Fibroblast of mammary gland (primary cell): ENCODE measurements at places on chromosomes 12 and 14.
A peak's percentile ranks its signal among the peaks of the same experiment; 100 is the strongest.

DNA sequence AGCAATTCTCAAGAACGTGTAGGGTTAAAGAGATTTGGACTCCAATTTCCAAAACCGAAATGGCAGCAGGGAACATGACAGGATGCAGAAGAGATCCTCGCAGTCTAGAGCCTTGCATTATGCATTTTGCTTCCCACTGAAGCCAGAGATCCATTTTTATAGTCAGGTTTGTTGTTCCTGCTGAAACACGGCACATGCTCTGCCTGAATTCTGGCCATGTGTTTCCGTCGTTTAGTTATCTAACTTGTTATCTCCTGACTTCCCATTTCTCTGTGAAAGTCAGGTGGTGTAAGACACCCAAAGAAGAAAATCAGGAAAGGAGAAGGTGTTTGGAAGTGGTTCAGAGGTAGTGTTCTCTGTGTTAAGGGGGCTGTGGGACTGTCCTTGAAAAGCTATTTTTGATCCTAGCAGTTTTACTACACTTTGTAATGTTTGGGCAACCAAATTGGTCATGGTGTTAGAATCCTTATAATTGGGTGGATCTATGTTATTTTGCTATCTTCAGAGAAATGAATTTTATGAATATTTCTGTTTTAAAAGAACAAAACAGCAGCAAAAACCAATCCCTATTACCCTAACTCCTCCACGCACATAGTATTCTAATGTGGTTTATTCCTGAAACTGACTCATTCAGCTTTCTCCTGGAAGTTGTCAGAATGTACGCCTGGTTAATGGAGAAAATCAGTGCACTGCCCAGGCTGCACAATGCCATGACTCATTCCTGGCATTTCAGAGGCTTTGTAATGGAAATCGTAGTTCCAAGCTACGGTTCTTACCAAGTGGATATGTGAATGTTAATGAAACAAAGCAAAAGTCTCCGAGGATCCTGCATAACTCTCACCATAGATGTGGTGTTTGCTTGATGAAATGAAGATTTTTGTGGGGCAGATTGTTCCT, 110.1 kb downstream of the SAMD4A start:
- DNase-seq = peak; percentile 97

DNA sequence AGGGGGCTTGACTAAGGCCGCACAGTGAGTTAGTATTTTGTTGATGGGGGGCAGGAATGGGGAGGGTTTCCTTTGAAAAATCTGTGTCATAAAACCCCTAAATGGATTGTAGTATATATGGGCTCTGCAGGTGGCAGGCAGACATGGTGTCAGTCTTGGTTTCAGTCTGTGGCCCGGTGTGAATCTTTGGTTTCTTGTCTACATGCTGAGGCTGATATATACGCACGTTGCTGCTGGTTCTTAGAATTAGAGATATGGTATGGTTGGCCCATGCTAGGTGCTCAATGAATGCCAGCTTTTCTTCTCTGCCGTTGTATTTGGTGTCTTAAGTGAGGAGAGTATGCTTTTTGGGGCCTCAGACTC, 73.1 kb downstream of the TSPAN9 start:
- no peak for DNase-seq

DNA sequence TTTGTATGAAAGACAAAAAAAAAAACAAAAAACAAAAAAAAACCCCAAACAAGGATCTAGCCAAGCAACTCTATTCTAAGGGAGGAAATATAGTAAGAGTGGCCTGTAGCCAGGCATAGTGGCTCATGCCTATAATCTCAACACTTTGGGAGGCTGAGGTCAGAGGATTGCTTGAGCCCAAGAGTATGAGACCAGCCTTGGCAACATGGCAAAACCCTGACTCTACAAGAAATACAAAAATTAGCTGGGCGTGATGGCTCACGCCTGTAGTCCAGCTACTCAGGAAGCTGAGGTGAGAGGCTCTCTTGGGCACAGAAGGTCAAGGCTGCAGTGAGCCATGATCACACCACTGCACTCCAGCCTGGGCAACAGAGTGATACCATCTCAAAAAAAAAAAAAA, 47.9 kb downstream of the TMEM117 start:
- no peak for DNase-seq

DNA sequence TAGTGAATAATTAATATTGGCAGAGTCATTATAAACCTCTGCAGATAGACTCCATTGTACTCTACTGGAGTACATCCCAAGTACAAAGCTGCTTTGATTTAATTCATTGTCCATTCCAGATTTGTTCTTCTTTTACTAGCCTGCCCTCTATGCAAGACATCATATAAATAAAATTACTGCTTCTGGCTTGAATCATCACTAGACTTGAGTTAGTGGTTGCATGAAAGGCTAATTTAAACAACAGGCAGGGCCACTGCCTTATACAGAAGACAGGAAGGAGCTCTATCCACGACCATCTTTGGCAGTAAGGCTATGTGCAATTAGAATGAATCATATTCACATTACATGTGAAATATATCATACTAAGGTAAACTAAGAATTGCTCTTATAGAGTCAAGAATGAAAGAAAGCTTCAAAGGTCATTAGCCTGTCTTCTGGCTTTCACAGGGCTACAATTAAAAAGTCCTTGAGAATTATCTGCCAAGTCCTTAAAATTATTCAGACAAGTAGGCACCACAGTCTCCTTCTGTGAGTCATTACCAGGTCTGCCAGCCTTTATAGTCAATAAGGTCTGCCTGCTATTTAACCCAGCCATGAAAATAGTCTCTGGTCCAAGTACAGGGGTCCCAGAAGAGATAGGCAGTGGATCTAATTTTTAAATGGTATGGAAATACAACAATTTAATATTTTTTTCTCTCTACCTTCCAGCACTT, 631.8 kb downstream of the TMTC2 start:
- no peak for DNase-seq

GRCh38 chr14:37131205-37131604, 41.2 kb downstream of the SLC25A21 start:
- no peak for DNase-seq

- DNase-seq = no peak
Measured at GRCh38 chr12:93593843-93594242, 21.4 kb downstream of the SOCS2 start.

DNA sequence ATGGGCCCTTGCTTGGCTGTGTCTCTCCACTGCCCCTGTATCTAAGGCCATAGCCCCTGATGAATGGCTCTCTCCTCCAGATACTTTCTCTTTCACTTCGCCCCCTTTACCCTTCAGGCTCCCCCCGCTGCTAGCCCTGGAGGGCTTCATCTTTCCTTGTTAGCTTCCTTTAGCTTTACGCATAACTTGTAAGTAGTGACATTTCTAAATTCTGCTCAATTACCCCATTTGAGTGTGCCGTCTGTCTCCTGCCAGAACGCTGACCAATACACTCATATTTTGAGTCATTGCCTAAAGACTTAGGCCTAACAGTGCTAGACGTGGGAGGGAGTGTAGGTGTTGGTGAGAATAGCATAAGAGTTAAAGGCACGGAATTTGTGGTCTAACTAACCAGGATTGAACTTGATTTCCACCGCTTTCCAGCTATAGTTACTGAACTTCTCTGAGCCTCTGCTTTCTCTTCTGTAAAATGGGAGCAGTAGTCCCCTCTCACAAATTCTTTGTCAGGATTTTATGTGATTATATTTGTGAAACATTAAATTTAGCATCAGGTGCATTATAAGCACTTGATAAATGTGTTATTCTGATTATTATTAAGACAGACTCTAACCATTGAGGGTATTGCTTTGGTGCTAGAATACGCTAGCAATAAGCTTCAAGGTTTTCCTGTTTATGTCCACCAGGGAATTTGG, 129.3 kb downstream of the ZFP36L1 start:
- peak; percentile 99 for DNase-seq

DNA sequence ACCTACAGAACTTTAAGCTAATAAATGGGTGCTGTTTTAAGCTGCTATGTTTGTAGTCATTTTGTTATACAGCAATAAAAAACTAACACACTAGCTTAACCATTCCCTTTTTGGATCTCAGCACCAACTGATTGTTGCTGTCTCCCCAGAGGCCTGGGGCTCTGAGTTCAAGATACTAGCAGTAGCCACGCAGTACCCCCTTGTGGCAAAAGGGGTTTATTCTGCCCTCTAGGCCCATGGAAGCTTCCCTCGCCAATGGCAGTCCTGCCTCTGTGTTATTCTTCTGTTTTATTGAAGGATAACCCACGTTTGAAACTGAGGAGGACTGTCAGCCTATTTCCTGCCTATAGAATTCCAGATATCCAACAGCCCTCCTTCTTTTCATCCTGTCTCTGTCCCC, 455.3 kb upstream of the ATP2B1 start:
- peak; percentile 18 for DNase-seq

- DNase-seq = no peak
Measured at GRCh38 chr12:34333337-34333736, 311.0 kb downstream of the ALG10 start.

GRCh38 chr14:55881577-55882241, 236.5 kb upstream of the PELI2 start:
- DNase-seq = peak; percentile 40

DNA sequence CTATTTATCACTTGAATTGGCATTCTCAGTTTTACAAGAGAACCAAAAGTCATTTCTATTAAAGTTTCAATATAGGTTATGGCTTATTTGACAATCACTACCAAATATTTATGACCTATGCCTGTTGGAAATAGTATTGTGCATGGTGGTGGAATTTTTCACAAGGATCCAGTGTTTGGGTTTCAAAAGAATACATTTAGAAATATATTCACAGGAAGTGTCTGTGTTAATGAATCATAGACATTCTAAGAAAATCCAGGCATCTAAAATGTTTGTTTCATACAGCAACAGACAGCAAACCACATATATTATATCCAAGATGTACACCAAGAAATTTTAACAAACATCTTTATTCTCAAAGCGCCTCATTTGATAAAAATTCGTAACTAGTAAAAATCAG, 92.7 kb downstream of the MED13L start:
- no peak for DNase-seq

GRCh38 chr12:4796694-4797482, 76.7 kb downstream of the GALNT8 start:
- no peak for DNase-seq

- DNase-seq = peak; percentile 74
Measured at GRCh38 chr14:100828031-100828769, 2.3 kb downstream of the MEG3 start.

DNA sequence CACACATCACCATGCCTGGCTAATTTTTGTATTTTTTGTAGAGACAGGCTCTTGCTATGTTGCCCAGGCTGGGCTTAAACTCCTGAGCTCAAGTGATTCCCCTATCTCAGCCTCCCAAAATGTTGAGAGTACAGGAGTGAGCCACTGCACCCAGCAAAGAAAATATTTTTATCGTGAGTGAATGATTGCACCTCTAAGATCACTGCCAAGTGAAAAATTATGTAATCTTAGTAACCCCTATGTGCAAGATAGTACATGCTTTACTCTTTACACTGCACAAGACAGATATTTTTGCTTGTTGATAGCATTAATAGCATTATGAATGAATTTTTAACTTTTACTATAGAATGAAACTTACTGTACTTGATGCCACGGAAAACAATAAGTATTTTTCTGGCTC, 3.4 kb upstream of the MRPS35 start:
- no peak for DNase-seq

DNA sequence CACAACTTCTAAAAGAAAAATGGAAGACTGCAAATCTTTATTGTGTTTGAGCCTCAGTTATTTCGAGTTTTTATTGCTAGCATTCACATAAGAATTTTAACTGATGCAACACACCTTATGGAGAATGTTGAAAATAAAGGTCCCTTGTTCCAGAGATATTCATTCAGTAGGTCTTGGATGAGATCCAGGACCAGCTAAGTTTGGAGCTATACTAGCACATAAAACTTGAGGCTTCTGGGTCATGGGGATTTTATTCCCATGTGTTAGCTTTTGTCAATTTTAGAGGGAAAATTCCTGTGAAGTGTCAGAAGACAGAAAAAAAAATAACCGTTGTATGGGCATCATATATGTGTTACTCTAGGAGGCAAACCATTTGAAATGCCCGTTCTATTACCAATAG, 693.2 kb upstream of the MIS18BP1 start:
- no peak for DNase-seq

DNA sequence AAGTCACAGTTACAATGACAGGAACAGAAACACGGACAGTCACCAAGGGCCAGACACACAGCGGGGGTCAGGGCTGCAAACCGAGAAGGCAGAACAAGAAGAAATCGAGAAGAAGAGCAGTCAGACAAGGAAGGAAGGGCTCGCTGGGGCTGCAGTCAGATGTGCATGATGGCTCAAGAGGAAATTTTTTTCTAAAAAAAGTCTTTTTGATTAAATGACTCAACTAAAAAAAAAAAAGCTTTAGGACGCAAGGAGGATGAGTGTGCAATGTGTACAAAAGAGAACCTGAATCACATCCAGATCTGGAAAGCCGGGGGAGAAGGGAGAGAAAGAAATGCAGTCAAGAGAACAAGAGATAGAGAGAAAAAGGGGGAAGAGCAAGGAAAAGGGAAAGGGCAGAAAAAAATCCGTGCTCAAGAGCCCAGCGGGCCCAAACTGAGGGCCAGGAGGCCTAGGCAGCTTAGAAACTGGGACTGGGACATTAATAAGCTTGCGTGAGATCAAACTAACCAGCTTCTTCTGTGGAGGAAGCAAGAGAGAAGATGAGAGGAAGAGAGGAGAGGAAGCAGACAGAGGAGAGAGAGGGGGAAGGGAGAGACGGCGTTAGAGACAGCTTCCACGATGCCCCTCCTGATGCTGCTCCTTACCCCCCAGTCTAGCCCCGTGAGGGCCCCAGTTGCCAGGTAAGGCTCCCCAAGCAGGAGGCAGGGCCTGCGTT, 6.7 kb downstream of the IFFO1 start:
- peak; percentile 91 for DNase-seq

GRCh38 chr14:83734431-83734830, 1795.5 kb upstream of the FLRT2 start:
- no peak for DNase-seq

GRCh38 chr12:20063116-20063515, 305.2 kb upstream of the PDE3A start:
- peak; percentile 87 for DNase-seq

- peak; percentile 65 for DNase-seq
Measured at GRCh38 chr14:65164068-65164824, 61.9 kb upstream of the MAX start.

GRCh38 chr14:101237252-101237616, 324.1 kb upstream of the DIO3 start:
- DNase-seq = no peak

- DNase-seq = peak; percentile 77
Measured at GRCh38 chr12:65495233-65495632, 216.8 kb downstream of the MSRB3 start.

DNA sequence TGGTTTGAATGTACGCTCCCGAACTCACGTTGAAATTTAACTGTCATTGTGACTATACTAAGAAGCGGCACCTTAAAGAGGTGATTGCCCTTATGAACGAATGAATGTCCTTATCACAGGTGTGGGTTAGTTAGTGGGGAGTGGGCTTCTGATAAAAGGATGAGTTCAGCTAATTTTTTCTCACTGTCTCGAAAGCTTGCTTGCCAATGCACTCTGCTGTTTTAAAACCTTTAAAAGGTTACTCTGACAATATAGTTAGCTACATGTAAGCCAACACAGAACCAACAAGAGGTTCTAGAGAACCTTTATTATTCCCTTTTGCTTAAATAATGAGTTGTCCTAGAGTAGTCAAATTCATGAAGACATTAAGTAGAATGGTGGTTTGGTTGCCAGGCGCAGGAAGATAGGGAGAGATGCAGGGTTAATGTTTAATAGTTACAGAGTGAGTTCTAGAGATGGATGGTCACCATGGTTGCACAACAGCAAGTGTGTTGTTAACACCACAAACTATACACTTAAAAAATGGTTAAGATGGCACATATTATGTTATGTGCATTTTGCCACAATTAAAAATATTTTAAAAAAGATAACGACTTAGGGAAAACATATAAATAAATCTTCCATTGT, 26.3 kb downstream of the RTN1 start:
- DNase-seq = no peak

- DNase-seq = peak; percentile 94
Measured at GRCh38 chr14:100375266-100375962, 52.3 kb downstream of the SLC25A47 start.
